ENCODE measurements at places on chromosomes 6 and 20.

DNA sequence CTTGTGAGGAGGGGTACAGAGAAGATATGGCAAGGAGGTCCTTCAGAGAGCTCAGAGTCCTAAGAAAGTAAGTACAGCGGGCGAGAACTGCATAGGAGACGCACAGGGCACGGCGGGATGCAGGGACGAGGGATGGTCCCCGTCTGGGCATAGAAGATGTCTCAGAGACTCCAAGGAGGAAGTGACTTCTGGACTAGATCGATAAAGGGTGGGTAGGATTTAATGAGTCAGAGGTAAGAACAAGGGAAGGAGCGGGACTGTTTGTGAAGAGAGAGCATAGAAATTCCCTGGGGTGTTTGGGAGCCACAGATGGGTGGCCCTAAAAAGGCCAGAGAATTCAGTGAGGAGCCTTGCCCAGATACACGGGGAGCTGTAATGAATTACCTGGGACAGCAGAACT lies 69.1 kb downstream of the FAM120B start:
- DNase-seq = no peak

DNA sequence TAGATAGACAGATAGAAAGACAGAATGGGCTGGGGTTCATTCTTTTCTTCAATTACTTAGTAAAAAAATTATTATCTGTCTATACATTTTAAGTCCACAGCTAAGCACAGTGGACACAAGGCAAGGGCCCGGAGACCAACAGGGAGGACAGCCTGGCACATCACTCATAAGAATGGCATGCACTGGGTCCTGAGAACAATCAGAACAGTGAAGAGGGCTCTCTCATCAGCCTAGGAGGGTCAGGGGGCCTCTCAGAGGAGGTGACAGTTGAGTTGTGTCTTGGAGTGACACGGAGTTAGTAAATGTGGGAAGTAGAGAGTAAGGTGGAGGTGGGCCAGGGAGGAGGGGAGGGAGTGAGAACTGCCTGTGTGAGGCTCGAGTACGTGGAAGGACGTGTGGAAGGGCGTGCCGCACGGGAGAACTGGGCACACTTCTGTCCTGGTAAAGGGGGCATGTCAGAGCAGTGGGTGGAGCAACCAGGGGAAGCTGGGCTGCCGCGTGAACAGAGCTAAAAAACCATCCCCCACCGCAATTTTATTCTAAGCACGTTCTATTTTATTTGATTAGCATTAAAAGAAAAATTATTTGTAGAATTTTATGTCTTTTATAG lies 45.1 kb upstream of the DSP start:
- DNase-seq = no peak

GRCh38 chr6:36235309-36235708 lies 34.6 kb upstream of the PNPLA1 start:
- no peak for DNase-seq

DNA sequence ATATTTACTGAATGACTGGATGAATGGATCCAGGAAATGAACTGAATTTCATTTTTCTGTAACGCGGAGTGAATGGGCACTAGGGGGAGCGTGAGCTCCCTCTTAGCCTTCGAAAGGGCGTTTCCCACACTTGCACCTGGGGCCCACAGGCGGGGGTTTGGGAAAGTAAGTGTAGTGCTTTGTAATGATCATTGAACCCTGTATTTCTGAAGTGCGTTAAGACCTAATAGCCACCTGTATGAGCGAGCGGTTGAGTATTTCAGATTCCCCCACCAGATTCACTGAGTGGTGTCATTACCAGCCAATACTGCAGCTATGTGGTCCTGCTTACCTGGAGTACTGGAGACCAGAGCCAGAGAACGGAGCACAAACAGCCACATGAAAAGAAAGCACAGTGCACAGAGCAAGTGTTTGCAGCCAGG lies 10.5 kb downstream of the SYTL3 start:
- DNase-seq = no peak

DNA sequence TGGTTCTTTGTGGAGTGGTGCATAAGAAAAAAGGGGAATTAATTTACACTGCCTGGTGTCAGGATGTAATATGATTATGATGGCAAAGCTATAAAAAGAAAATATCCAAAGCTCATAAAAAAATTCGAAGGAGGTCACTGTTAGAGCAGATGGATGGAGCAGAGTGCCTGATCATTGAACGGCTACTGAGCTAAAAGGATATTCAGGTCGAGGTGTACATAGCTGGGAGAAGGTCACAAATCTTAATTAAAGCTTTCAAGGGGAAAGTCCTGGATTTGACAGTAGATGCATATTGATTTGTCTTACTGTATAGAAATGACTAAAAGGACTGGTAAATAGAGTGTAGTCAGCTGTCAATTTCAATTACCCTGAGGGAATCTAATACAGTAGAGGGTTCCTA lies 84.4 kb downstream of the PKIB start:
- no peak for DNase-seq

GRCh38 chr20:33145521-33145920 lies 22.4 kb upstream of the BPIFA2 start:
- no peak for DNase-seq

DNA sequence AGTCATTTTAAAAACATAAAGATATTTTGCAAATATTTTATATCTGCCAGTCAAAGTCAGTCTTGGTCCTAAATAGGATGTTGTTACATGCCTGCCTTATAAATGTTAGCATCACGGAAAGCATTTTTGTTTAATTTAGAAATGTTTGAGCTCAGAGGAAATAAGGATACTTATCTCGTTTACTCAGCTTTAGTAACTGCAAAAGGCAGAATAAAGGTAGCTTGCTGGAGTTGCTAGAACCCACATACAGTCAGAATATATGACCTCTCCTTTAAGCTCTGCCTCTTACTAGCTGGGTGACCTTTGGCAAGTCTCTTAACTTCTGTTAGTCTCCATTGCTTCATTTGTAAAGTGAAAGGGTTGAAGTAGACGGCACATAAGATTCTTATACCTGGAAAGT lies 867.3 kb downstream of the KIF16B start:
- DNase-seq = no peak

DNA sequence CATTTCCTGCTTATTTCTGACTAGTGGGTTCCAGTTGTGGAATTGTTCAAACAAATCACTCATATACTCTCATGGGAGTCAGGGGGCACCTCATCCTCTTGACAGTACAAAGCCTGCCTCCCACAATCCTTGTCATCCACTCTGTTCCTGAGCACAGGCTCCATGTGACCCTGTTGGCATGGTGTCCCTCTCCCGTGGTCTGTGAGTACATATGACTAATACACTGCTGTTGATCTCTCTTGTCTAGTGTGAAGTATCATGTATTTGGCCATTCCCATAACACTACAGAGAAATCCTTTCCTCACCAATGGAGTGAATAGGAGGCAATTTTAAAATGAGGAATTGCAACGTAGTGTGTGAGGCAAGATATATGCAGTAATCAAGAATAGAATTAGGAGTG lies 185.3 kb downstream of the OGFRL1 start:
- no peak for DNase-seq

GRCh38 chr6:11245381-11246256 lies 13.2 kb upstream of the NEDD9 start:
- DNase-seq = no peak

GRCh38 chr6:33843131-33844121 lies 39.6 kb upstream of the MLN start:
- no peak for DNase-seq

DNA sequence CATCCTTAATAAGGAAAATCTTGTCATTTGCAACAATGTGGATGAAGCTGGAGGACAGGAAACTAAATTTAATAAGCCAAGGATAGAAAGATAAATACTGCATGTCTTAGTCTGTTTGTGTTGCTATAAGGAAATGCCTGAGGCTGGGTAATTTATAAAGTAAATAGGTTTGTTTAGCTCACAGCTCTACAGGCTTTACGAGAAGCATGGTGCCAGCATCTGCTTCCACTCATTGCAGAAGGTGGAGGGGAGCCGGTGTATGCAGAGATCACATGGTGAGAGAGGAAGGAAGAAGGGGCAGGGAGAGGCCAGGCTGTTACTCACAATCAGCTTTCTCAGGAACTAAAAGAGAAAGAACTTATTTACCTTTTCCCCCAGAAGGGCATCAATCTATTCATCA lies 118.9 kb upstream of the SMLR1 start:
- DNase-seq = no peak

- DNase-seq = no peak
Observed at GRCh38 chr6:63734923-63735322, 99.3 kb downstream of the PHF3 start.

- DNase-seq = no peak
Observed at GRCh38 chr6:4256969-4257368, 121.6 kb upstream of the ECI2 start.

DNA sequence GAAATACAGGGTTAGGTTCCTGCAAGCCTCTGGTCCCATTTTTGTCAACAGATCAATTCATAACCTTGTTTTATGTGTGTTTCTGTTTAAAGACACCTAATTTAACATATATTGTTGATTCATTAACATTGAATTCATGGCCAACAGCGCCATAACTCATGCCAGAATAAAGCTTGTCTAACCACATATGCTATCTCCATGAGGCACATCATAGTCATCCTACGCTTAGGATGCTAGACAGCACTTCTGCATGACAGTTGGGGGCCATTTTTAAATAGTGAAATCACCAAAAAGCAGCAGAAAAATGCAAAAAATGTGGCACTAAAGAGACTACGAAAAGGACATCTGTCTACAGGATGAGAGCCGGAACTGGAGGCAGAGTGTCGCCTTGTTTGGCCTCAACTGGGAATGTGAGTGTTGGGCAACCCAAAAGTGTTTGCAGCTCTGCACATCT lies 37.9 kb downstream of the TRAM2 start:
- no peak for DNase-seq

- no peak for DNase-seq
Observed at GRCh38 chr20:1423625-1424106, 30.8 kb upstream of the FKBP1A start.

DNA sequence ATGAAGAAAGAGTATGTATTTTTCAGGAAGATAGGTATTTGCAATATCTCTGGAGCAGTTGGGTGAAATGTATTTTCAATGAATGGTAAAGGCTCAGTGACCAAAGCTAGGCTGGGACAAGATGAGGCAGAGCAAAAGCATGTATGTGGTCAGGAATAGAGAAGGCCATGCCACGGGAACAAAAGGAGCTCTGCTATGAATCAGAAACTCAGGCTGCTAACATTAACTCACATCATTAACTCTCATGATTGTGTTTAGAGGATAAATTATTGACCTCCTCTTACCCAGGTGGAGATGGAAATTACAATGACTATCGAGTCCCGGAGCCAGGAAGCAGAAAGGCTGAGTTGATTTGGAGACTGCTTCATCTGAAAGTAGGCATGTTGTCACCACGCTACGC lies 220.2 kb downstream of the FUT9 start:
- DNase-seq = no peak

GRCh38 chr6:30572148-30572547 lies 906 bp downstream of the ABCF1 start:
- no peak for DNase-seq

DNA sequence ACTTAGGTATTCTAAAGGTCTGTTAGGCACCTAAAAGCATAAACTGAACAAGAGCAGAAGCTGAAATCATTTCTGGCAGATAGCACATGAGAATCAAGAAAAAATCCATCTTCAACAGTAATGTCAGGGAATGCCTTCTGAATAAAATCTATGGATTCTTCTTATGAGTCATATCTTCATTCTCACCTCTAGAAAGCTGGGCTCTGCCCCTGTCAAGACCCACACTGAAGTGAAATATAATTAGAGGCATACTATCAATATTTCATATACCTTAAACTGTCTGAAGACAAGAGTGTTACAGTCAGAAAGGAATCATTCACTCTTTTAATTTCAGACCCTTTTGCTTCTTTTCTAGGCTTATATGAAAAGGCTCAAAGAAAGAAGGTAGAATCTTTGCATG lies 485.8 kb upstream of the PTCHD4 start:
- no peak for DNase-seq

DNA sequence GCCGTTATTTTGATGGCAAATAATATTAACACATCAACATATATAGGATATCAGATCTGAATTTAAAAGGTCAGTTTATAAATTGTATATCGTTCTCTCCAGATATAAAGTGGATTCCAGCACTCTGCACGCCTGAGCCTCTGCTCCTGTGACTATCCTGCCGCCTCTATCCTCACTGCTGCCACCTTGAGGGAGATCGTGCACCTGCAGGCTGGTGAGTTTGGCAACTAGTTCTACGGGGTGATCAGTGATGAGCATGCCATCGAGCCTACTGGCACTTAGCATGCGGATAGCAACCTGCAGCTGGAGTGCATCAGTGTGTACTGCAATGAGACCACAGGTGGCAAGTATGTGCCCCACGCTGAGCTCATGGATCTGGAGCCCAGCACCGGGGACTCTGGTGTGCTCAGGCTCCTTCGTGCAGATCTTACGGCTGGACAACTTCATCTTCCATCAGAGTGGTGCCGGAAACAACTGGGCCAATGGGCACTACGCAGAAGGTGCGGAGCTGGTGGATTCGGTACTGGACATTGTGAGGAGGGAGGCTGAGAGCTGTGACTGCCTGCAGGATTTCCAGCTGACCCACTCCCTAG lies 84.9 kb downstream of the FBXO5 start:
- peak; percentile 72 for DNase-seq

DNA sequence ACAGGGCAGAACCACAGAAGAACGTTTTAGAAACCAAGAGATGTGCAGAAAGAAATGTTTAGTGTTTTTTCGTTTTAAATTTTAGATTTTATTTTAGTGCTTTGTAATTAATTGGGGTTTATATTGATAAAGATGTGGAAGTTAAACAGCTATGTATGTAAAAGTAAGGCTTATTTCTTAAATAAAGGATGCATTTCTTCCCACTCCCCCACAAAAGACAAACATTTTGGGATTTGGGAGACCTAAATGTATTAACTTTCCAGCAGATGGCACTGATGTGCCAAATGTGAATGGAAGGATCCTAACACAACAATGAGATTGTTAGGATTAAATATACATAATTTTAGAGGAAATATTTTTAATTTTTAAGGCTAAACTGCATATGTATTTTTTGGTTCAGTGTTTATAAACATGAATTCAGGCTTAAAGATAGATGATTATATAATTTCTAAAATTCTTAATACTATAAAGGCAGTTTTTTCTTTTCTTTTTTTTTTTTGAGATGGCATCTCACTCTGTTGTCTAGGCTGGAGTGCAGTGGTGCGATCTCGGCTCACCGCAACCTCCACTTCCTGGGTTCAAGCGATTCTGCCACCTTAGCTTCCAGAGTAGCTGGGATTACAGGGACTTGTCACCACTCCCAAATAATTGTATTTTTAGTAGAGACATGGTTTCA lies 12.0 kb downstream of the PFDN4 start:
- no peak for DNase-seq

Measured in activated CD4-positive, alpha-beta T cell treated with anti-CD3 and anti-CD28 coated beads, Interleukin-2, Interleukin-4, amounts not matched to agents 100 ng/mL and 50 ng/mL, durations not matched to agents 16 hours and 8 hours (primary cell).